ENCODE measurements at places on chromosomes 12 and 14.

DNA sequence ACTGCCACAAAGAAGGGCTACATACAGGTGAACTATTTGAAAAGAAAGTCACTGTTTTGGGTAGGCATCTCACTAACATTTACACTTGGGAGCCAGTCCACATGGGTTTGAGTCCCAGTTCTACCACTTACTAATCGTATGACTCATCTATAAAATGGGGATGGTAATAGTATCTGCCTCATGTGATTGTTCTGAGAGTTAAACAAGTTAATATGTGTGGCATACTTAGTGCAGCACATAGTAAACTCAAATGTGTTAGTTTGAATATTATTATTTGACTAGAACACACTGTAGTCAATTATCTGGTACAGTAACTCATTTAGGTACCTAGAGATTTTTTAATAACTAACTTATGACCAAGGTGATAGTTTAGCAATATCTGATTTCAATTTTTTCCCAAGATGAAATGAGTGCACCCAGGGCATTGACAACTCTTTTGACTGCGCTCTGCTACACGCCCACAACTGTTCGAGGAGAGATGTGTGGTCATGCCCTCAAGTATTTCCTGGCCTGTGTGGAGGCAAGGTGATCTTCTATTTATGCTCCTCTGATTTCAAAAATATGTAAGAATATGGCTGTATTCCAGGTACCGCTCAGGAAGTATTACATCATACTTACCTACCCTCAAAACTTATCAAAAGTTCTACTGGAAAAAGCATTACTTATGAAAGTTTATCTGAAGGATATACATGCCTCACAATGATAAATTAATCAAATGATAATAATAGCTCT is 210.6 kb upstream of the EGLN3 start:
- DNase-seq = no peak

DNA sequence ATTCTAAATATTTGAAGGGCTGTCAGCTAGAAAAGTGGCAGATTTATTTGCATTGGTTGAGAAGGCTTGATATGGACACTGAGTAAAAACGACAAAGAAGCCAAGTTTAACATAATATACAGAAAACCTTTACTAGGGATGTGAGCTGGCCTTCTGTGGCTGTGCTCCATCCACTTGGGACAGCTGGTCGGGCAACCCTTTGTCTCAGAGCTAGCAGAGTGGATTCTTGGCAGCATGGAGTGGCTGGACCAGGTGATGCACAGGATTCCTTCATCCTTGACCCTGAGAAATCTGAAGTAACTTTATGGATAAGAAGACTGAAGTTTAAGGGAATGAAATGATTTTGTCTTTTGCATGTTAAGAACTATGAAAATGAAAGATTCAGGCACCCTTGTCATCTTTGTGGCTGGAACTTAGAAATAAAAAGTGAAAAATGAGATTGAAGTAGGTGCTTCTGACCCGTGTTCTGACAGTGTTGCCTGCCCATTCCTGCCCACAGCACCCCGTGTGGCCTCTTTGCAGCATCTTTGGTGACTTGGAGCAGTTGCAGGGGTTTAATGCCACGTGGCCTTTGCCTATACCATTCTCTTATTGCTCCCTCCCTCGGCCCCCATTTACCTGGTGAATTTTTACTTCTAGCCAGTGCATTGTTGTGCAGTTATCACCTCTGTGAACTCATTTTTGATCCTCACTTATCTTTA is 32.6 kb downstream of the PELI2 start:
- no peak for DNase-seq

- DNase-seq = no peak
Observed at GRCh38 chr12:45285717-45286116, 69.8 kb downstream of the ANO6 start.

DNA sequence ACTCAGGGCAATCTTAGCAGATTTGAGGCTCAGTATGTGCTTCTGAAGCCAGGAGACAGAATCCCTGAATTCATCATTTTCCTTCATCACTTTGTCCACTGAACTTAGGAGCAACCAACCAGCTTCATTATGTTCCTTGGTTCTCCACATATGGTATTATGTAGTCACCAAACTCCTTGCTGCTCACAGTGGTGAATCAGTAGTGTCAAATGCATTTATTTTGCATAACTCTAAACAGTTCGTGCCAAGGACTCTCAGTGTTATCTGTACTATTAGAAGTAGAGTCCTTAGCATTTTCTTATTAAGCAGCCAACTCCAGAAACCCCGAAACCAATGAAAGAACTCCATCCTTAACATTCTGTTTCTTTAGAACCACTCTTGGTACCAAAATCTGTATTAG is 466.9 kb upstream of the RGS6 start:
- no peak for DNase-seq

DNA sequence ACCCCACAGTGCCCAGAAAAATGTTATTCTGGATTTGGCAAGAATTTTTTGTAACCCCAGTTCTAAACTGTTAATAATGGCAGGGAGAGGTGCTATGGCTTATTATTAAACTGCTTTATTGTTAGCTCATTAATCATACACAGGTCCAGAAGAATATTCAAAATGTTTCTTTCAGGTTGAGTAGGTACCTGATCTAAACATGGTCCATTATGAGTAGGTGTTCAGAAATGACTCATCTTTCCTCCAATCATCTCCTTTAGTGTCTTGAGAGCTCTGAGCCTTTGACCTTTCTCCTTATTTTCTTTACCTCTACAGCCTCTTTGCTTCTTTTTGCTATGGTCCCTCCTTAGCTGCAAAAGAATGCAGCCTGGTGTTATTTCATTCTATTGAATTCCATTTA is 211.0 kb upstream of the GARIN6 start:
- DNase-seq = no peak

Measured in SJCRH30 (cell line).